ENCODE measurements at places on chromosomes 16 and 17.
A peak's percentile ranks its signal among the peaks of the same experiment; 100 is the strongest.

- peak; percentile 29 for DNase-seq
Observed at GRCh38 chr17:40450175-40450574, 6.9 kb downstream of the IGFBP4 start.

DNA sequence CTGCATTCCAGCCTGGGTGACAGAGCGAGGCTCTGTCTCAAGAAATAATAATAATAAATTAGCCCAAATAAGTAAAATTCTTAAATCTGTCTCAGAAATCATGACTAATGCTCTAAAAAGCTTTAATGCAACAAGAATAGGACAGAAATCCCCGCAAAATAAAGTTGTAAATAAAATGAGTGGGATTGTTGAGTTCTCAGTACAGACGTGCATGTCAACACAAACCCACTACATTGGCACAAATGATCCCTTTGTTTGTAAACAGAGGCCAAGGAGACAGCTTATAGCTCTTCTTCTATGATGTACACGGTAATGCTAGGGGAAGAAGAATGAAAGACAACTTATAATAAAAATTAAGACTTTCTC, 6.0 kb downstream of the STAT5B start:
- DNase-seq = peak; percentile 40

- no peak for DNase-seq
Observed at GRCh38 chr16:23836404-23837311, 875 bp downstream of the PRKCB start.

GRCh38 chr17:11144358-11145233, 96.4 kb upstream of the SHISA6 start:
- peak; percentile 56 for DNase-seq

DNA sequence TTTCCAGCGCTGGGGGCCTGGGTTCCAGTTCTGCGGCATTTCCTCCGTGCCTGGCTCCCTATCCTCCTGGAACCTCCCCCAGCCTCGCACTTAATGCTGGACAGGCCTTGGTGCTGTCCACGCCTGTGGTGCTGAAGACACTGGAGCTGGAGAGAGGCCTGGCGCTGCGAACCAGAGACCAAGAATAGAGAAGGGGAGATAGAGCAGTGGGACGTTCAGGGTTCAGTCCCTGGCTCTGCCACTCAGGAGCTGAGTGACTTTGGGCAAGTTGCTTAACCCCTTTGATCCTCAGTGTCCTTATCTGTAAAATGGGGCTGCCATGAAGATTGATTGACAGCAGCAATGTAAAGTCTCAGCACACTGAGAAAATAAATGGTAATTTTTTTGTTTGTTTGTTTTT, 11.9 kb downstream of the SBK1 start:
- DNase-seq = peak; percentile 28
